GM10248 (cell line): ENCODE measurements at places on chromosomes 3 and 15.

DNA sequence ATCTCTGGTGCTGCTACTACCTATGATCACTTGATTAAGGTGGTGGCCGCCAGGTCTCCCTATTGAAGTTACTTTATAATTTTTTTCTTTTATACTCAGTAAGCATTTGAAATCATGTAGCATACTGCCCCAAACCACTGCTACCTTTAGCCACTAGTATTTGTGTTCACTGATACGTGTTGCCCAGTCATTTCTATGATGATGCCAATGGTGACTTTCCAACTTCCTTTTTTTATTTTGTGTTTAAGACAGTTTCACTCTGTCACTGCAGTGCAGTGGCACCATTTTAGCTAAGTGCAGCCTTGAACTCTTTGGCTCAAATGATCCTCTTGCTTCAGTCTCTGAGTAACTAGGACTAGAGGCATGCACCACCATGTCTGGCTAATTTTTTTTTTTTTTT lies 598.2 kb downstream of the NAALADL2 start:
- no peak for DNase-seq

DNA sequence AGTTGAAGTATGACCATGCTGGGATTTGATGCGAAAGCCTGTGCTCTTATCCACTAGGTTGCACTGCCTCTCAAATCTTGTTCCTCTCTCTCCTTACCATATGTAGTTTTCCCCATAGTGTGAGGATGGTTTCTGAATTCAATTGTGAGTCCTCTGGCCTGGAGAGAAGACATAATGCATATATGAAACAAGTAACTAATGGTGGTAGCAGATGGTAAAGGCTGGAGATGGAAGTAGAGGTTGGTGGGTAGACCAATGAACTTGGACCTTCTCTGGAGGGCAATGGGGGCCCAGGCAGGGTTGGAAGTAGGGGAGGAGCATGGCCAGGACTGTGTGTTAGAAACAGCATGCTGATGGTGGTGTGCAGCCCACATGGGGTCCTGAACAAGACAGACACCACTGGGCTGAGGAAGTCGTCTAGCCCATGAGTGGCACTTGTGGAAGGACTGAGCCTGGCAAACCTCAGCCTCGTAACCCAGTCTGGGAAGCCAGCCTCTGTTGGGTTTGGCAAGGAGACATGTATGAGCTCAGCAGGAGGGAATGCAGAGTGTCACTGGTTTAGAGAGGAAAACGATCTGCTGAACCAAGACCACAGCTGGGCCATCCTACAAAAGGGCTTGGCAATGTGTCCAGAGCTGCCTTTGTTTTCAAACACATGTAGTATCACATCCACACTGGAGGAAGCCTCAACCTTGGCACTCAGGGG lies 18.5 kb upstream of the LMCD1 start:
- DNase-seq, result no peak

- DNase-seq, result no peak
Measured at GRCh38 chr3:147119989-147120388, 286.4 kb downstream of the ZIC4 start.

- DNase-seq, result peak; percentile 57
Measured at GRCh38 chr3:12891985-12892839, 50.8 kb upstream of the RPL32 start.

- DNase-seq, result peak; percentile 33
Measured at GRCh38 chr15:83871808-83872559, 218.1 kb downstream of the ADAMTSL3 start.

GRCh38 chr3:177463863-177464262 lies 266.6 kb upstream of the TBL1XR1 start:
- DNase-seq, result no peak

- no peak for DNase-seq
Measured at GRCh38 chr3:188567478-188568195, 413.7 kb downstream of the LPP start.

DNA sequence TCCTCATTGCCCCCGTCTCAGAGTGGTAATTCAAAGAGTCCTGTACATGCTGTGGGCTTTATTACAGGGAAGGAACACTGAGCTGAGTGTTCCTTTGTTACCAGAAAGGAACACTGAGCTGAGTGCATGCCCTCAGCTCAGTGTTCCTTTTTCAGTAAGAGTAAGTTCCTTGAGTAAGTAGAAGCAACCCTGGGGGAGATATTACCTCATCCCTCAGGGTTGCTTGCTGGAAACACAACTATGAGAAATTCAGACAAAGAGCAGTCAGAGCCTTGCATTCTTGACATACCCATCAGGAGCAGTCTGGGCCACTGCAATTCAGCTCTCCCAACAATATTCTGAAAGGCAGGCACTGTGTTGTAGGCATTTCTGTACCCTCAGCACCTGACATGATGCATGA lies 17.0 kb downstream of the CHRM5 start:
- DNase-seq, result no peak

GRCh38 chr3:184566441-184567414 lies 5.1 kb downstream of the EPHB3 start:
- DNase-seq, result no peak
